Karpas-422 (cell line): ENCODE measurements at places on chromosomes 7 and 10. TPM values are rescaled to one million over a fixed set of nuclear protein-coding genes. Genes with fewer than 3 reads are reported as not detected.

DNA sequence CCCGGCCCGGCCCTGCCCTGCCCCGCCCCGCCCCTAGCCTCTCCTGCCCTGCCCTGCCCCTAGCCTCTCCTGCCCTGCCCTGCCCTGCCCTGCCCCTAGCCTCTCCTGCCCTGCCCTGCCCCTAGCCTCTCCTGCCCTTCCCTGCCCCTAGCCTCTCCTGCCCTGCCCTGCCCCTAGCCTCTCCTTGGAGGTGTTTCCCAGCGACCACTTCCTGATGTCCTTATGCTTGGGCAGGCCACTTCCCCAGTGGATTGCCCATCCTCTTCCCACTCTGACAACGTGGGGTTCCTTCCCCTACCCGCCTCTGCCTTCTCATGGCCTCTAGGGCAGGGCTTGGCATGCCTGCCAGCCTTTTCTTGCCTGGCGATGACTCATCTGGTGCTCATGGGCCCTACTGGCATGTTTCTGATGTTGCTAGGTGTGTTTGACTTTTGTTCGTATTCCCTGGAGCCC is 21.2 kb downstream of the PRXL2A start:
- DNase-seq = no peak

DNA sequence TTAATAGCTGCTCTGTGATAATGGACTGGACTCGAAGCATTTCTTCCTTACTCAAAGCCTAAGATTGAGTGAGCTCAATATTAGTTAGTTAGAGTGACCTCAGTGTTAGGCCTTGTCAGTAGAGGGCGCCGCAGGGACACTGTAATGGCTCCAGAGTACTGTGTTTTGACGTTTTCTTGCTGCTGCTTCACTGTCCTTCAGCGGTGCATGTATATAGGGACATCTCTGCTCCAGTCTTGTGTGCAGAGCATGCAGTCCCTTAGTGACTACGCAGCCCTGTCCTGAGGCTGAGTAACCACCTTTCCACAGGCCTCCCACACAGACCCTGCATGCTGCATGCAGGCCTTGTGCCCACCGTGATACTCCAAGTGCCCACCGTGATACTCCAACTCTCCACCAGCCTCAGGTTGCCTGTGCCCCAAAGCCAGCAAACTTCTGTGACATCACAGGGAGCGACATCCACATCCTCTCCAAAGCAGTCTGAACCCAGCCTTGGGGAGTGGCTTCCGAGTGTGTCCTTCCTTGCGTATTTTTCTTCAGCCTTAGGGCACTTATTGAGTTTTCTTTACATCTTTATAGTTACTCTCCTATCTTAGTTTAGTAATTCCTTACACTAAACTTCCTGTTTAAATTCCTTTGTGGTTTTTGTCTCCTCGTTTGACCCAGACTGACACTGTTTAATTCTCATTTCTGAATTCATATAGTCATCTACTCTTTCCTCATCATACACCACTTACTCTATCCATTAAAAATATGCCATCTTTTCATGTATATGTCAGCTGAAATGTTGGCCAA is 118.2 kb downstream of the JAZF1 start:
- DNase-seq = peak; percentile 84

DNA sequence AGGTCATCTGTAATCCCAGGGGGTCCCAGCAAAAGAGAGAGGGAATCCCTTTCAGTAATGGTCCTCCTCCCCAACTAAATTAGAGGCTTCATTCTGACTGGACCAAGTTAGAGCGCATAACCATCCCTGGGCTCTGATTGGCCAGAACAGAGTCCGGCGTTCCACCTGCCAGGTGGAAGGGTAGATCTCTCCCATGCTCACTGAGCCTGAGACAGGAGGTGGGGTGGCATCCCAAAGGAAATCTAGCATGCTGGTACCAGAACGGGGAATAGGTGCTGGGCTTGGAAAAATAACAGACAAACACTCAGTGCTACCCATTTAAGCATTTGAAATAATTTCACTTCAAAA is 21.0 kb upstream of the TSPAN33 start:
- no peak for DNase-seq

- no peak for DNase-seq
Observed at GRCh38 chr10:98411166-98411565, 3.8 kb downstream of the PYROXD2 start.

- DNase-seq = no peak
Observed at GRCh38 chr10:119863951-119864565, 8.6 kb downstream of the MCMBP start.

DNA sequence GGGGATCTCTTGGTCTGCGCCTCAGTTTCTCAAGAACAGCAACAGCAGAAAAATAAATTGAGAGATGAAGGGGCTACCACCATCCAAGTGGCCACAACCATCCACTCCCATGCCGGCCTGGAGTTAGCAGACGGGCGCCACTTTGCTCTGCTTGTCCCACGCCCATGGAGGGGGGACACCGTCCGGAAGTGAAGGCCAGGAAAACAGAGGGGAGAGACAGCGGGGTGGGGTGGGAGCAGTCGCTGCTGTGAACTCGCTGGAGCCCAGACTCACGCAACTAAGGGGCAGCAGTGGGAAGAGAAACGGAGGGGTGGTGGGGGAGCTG is 135.4 kb downstream of the KIF20B start:
- DNase-seq = no peak

GRCh38 chr10:80480852-80481251 is 26.7 kb downstream of the TSPAN14 start:
- no peak for DNase-seq

DNA sequence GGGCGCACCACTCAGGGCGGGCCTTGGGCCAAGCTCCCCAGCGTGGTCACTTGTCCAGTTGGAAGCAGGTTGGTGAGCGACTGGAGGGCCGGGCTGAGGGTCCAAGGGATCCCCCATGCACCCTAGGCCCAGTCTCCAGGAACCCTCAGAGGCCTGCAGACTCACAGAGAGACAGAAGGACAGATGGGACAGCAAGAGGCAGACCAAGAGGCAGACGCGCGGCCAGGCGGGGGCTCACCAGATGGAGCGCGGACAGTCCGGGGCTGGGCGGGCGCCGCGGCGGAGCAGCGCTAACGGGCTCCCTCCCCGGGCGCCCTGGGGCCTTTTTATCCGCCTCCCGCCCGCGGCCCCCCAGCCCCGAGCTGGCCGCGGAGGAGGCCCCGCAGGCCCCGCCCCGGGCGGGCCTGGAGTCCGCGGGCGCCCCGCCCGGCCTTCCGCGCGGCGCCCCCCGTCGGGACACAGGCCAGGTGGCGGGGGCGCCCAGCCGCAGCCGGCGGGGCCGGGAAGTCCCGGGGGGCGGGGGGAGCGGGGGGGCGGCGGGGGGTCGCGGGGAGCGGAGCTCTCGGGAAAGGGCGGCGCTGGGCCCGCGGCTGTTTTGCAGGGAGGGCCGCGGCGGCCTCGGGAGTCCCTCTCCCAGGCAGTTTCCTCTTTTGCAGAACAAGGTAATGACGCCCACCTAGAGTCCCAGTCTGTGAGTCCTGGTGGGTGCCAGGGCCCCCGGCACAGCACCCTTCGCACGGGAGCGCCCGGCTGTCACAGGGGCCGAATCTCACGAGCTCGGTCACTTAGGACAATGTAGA is at the start of gene LOXL4:
LOXL4 (minus strand) TSS at position 301 of the 800 bp plus-strand sequence. CDS start 5,175 bp downstream, outside the sequence.
- no peak for DNase-seq

GRCh38 chr10:126504761-126505112 is 116.5 kb upstream of the ADAM12 start:
- no peak for DNase-seq

- no peak for DNase-seq
Observed at GRCh38 chr7:67547183-67547907, 550.7 kb downstream of the TYW1 start.

KLLN gene
- 1.1 and 2.0 TPM in 2 replicates for total RNA-seq

ADO gene
- total RNA-seq = 16.4 and 16.5 TPM in 2 replicates
